ENCODE measurements at places on chromosomes 6 and 20. TPM values are rescaled to one million over a fixed set of nuclear protein-coding genes. Genes with fewer than 3 reads are reported as not detected.

Gene DNMT3B
- 0.49 TPM for total RNA-seq

DNA sequence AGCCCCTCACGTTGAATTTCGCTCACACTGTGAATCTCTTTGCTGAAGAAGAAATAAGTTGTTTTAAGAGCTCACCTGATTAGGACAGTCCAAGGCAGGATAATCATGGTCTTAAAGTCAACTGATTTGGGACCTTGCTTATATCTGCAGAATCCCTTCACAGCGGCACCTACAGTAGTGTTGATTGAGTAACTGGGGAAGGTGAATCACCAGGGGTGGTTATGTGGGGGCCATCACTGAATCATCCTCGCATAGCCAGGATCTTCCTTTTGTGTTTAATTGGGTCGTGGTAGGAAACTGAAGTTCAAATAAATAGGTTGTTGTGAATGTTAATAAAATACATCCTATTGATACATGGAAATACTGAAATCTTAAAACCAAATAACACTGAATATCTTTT lies 20.2 kb upstream of the MICA start:
- H3K36me3 ChIP-seq: no peaks in the 10 kb centered on the region
- H3K27me3 ChIP-seq: peaks cover 31% of the 10 kb centered on the region
- no peak overlapping the region for H3K27ac ChIP-seq
- no peaks in the 10 kb centered on the region for H3K4me1 ChIP-seq
- no peak overlapping the region for H3K4me3 ChIP-seq
- DNase-seq: no peak

Gene RIPPLY2
- total RNA-seq: not detected

Gene TP53TG5
- total RNA-seq: 0.80 TPM

DNA sequence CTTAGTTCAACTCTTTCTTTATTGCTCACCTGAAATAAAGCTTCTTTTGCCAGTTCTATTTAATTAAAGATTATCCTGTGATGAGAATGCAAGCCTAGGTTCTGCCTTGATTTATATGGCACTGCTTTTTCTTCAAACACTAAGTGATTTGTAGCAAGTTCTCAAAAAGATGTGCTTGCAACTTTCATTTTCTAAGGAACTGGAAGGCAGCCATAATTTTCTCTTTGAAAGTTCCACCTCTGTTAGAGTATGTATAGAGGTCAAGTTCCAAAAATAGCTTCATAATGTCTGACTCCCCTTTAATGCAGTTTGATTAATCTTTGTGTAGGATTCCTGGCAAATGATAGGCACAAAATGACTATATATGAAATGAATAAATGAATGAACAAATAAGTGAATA lies 528.3 kb upstream of the FLRT3 start:
- DNase-seq: no peak
- no peaks in the 10 kb centered on the region for H3K36me3 ChIP-seq
- H3K27me3 ChIP-seq: no peaks in the 10 kb centered on the region
- H3K4me3 ChIP-seq: no peak overlapping the region
- no peak overlapping the region for H3K27ac ChIP-seq
- no peaks in the 10 kb centered on the region for H3K4me1 ChIP-seq

DNA sequence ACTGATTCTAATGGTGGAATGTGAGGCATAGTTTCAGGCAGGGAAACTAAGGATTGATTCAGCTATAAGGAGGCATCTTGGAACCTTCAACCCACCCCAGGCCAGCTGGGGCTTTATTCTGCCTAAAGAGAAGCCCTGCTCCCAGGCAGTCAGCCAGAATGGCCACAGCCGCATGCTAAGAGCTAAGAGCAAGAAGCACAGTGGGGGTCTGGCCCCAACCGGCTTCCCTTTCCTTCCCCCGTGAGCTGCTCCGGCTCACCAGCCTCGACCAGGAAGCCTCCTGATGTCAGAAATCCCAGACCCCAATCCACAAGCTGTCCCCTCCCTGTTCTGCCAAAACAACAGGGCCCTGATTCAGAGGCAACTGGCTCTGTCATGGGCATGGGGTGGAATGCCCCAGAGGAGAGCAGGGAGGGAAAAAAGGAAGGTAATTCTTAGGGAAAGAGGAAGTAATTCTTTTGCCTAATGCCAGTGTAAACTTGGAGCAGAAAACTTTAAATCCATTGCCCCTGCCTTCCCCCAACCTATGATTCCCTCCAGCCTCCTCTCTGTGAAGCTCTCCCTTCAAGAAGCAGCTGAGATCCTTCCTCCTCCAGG lies 6.9 kb downstream of the GRM4 start:
- peaks cover 8% of the 10 kb centered on the region for H3K4me1 ChIP-seq
- no peaks in the 10 kb centered on the region for H3K36me3 ChIP-seq
- peaks cover 100% of the 10 kb centered on the region for H3K27me3 ChIP-seq
- H3K4me3 ChIP-seq: no peak overlapping the region
- H3K27ac ChIP-seq: no peak overlapping the region
- no peak for DNase-seq

- H3K27me3 ChIP-seq: peaks cover 22% of the 10 kb centered on the region
- peak overlapping the region; percentile 79 for H3K27ac ChIP-seq
- peaks cover 29% of the 10 kb centered on the region for H3K4me1 ChIP-seq
- no peaks in the 10 kb centered on the region for H3K36me3 ChIP-seq
Measured at GRCh38 chr6:28980852-28981430, 24.2 kb downstream of the ZNF311 start.

DNA sequence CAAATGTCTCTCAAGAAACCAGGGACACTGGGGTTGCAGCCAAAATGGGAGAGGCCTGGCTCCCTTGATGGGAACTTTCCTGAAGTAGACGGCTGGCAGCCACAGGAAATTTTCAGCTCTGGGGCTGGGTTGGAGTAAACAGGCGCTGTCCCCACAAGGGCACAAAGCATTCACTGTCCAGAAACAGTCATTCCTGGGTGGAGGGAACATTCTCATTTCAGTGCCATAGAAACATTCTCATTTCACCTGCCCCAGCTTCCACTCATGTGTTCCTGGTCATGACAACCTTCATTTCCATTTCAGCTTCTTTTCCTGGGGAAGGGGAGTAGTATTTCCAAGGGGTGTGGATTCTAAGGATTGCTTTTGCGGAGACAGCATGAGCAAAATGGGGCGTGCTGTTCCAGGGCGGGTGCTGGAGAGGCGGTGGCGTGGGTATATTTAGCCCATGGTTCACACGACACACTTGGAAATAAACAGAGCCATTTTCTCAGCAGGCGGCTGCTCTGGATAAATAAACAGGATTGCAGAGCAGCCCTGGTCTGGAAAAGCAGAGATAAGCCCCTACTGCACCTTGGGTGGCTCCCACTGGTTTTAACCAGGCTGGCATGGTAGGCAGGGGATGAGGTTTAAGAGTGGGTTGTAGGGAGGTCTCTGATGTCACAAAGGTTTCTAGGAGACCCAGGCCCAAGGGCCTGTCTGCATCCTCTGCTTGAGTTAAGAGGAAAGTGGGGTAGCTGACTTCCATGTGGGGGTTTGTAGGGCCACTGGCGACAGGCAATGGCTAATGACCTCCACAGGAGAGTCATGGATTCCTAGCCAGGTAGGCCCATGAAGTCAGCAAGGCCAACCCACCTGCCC lies 32.9 kb downstream of the COX4I2 start:
- peak overlapping the region; percentile 95 for H3K27ac ChIP-seq
- peak overlapping the region; percentile 33 for H3K4me3 ChIP-seq
- no peaks in the 10 kb centered on the region for H3K27me3 ChIP-seq

DNA sequence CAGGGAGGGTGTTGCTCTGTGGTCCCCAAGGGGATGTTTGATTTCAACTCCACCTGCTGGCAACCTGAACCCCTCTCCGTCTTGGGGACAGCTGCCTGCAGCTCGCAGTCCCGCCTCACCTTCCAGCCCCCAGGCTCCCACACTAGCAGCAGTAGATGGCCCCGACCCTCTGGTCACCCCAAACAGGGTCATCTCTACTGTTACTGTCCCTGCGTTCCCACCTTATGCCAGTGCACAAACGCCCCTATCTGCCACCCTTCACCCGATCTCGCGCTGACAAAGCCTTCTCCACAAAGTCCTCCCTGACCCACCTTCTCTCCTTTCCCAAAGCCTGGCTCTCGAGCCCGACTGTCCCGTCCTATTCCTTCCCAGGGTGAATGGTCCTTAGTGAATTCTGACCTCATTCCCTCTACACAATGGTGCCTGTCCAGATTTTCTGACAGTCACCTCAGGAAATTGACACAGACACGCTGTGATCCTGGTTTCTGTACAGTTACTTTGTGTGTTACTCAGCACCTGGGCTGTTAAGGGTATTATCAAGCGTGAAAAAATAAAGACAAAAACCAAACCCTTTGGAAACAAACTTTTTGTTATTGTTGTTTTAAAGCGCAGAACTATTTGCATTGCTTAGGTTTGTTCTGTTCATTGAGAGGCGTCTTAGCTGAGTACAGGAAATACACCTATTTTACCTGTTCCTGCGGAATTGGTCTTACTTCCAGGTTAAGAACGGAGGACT lies 728 bp downstream of the FUT9 start:
- no peaks in the 10 kb centered on the region for H3K36me3 ChIP-seq
- no peak overlapping the region for H3K27ac ChIP-seq
- DNase-seq: no peak
- no peak overlapping the region for H3K4me3 ChIP-seq
- peaks cover 50% of the 10 kb centered on the region for H3K27me3 ChIP-seq
- no peaks in the 10 kb centered on the region for H3K4me1 ChIP-seq

DNA sequence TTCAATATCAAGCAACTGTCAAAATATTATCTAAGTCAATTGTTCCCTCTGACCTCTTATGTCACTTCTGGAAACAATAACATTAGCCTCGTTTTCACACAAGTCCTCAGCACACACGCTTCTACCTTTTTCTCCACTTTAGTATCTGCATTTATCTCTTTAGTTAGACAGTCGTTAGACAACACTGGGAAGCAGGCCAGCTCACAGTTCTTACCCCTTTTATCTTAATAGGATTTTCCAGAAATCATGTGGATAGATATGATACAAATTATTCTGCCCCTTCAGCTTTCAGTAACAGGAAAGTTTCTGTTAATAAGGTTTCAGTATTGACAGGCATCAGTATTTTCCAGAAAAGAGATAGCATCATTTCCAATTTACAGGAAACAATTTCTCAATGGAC lies 25.9 kb upstream of the HAO1 start:
- no peak overlapping the region for H3K4me3 ChIP-seq
- peaks cover 19% of the 10 kb centered on the region for H3K27me3 ChIP-seq
- H3K4me1 ChIP-seq: no peaks in the 10 kb centered on the region
- DNase-seq: no peak
- H3K27ac ChIP-seq: no peak overlapping the region

DNA sequence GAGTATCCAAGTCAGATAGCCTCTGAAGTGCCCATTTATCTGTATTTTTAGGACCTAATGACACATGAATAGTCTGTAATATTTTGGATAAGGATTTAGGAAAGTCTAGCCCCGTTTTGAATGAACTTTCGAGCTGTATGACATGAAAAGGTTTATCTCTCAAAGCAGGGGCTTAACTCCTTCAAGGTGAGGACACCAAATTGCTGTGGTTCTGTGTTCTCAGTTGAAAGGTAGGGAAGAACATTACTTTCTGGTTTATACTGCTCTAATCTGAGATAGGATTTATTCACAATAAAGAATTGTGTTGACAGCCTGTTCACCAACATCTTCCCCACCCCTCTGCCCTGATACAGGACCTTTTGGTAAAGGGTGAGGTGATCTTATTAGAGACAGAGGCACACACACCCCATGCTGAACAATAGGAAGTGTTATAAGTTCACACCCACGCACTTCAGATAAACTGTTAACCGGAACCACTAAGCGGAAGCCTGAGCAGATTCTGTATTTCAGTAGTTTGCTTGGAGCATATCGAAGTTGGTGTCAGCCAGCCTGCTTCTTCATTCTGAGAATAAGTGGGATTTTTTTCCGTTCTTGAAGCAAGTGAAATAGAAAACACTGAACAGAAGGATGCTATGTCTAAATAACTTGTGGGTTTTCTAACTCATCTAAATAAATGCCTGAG lies 223.3 kb downstream of the TMEM242 start:
- peaks cover 38% of the 10 kb centered on the region for H3K4me1 ChIP-seq
- H3K4me3 ChIP-seq: no peak overlapping the region
- no peak for DNase-seq
- no peaks in the 10 kb centered on the region for H3K36me3 ChIP-seq
- H3K27me3 ChIP-seq: no peaks in the 10 kb centered on the region

Gene RNF39
- total RNA-seq: not detected

GRCh38 chr20:45695496-45695895 lies 6.3 kb upstream of the WFDC13 start:
- no peaks in the 10 kb centered on the region for H3K36me3 ChIP-seq
- peaks cover 21% of the 10 kb centered on the region for H3K27me3 ChIP-seq
- H3K4me3 ChIP-seq: no peak overlapping the region
- no peak for DNase-seq
- no peak overlapping the region for H3K27ac ChIP-seq
- no peaks in the 10 kb centered on the region for H3K4me1 ChIP-seq

DNA sequence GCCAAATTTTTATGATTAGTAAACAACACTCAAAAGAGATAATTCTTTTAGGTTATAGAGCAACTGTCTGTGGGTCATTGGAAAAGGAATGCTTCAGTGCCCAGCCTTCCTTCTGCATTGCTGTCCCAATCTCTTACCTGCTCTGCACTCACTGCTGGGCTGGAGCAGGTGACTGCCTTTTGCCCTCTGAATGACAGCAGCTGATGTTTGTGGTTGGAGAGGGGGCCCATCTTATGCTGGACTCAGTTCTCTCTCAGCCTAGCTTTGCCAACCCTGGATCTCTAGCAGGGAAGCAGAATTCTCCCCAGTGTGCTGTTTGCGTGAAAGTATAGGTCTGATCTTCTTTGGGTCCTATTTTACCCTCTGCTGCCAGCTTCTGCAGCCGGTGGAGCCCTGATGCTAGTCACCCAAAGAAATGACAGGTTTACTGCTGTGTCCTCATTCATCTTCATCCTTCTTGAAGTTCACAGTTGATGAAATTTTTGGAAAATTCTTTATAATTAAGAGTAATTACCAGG lies 193.5 kb downstream of the ARID1B start:
- no peak for DNase-seq
- H3K27ac ChIP-seq: no peak overlapping the region
- no peak overlapping the region for H3K4me3 ChIP-seq
- H3K4me1 ChIP-seq: peaks cover 82% of the 10 kb centered on the region
- H3K36me3 ChIP-seq: no peaks in the 10 kb centered on the region

GRCh38 chr6:7649037-7649810 lies 59.2 kb downstream of the SNRNP48 start:
- no peaks in the 10 kb centered on the region for H3K4me1 ChIP-seq
- no peaks in the 10 kb centered on the region for H3K27me3 ChIP-seq
- H3K27ac ChIP-seq: no peak overlapping the region

DNA sequence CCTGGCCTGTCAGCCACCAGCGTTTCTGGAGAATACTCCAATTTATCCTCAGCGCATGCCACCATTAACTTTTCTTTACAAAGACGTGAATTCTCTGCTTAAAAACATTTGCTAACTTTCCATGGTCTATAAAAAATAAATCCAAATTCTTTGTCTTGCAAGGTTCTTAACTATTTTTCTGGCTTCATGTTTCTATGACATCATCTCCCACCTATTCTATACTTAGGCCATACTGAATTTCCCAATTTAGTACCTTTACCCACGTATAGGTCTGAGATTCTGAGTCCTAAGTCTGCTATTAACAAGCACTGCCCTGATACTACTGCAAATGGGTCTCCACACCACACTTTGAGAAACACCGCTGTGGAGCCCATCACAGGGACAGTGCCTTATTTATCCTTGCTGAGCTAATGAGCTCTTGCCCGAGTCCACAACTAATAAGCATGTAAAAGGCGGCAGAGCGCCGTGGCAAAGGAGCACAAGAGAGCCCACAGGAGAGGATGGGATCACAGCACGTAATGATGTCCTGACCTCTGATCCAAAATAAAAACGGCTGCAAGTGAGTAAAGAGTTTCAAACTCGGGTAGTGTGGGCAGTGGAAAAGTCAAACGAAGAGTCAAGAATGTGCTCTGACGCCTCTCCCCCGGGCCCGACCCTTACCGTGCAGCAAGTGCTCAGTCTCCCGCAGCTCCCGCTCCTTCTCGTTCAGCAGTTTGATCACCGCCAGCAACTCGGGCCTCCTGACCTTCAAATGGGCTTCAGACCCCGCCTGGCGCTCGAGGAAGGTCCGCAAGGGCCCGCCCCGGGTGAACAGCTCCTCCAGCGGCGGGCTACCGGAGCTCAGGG lies 519 bp downstream of the MTRF1L start:
- H3K4me3 ChIP-seq: peak overlapping the region; percentile 85
- no peaks in the 10 kb centered on the region for H3K27me3 ChIP-seq
